ENCODE measurements at places on chromosomes 1 and 21.

- no peak for DNase-seq
Measured at GRCh38 chr1:207109004-207109403, 5.0 kb downstream of the C4BPA start.

- DNase-seq: no peak
Measured at GRCh38 chr1:39826583-39826982, 37.9 kb upstream of the BMP8B start.

DNA sequence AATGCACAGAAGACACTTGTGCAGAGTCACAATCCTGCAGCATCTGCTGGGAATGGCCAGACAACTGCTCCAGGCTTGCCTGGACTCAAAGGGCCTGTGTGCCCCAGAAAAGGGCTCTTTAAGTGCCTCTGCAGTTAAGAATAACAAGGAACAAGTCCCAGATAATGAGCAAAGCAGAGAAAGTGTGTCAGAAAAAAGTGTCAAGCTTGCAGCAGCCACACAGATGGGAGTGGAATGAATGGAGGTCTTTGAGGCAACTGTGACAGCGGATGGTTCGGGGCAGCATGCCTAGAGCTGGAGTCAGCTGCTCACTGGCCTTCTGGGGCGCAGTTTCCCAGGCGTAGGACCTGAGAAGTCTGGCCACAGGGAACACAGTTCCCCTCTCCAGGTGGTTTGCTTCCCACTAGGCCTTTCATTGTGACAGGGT, 5.1 kb downstream of the PARP1 start:
- DNase-seq: no peak

- no peak for DNase-seq
Measured at GRCh38 chr1:24190983-24191461, 3.9 kb upstream of the IFNLR1 start.

All from GDM1 (cell line).